ENCODE measurements at places on chromosomes 1 and 21. TPM values are rescaled to one million over a fixed set of nuclear protein-coding genes. Genes with fewer than 3 reads are reported as not detected.

DNA sequence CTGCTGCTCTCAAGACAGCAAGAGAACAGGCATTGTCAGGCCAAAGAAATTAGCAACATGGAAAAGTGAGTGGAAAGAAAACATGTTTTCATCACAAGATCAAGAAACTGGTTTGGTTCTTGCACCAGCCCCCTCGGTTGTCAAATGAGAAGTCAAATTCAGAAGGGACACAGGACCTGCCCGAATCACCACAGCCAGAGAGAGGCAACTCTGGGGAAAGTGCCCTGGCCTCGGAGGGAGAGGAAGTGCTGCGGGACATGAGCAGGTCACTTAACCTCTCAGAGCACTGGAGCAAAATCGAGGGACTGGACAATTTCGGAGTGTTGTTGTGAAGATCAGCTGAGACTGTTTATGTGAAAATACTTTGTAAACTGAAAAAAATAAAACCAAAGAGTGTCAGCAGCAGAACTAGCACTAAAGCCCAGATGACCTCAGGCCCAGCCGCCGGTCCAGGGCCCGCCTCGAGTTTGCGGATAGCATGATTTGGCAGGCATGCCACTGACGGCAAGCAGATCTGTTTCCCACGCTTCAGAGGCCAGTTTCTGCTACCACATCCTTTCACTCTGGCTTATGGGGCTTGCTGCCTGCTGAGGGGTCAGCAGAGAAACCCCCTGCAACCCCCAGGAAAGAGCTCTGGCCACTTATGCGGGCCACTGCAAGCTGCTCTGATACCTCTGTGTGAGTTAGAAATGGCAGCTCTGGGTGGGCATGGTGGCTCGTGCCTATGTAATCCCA lies 32.1 kb downstream of the CD247 start:
- DNase-seq, result no peak

- DNase-seq, result no peak
These were observed 61.6 kb downstream of the NFIA start for GRCh38 chr1:61143821-61144424.

- no peak for DNase-seq
These were observed 1.9 kb upstream of the DYRK1A start for GRCh38 chr21:37364722-37365121.

DNA sequence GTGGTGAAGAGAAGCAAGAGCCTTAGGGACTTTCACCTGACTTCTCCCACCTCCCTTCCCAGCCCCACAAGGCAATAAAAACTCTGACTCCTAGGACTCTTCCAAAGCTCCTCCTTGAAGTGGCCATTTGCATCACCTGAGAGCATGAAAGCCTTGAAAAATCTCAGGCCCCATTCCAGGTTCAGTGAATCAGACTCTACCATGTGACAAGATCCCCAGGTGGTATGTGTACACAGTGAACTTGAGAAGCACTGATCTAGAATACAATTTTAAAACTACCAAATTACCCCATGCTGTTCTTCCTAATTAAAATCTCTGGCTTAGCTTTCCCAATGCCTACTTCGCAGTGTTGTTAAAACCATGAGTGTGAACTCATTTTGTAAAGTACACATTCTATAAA lies 195.1 kb upstream of the SAMSN1 start:
- DNase-seq, result no peak

Gene GUCA2A
- not detected for total RNA-seq

DNA sequence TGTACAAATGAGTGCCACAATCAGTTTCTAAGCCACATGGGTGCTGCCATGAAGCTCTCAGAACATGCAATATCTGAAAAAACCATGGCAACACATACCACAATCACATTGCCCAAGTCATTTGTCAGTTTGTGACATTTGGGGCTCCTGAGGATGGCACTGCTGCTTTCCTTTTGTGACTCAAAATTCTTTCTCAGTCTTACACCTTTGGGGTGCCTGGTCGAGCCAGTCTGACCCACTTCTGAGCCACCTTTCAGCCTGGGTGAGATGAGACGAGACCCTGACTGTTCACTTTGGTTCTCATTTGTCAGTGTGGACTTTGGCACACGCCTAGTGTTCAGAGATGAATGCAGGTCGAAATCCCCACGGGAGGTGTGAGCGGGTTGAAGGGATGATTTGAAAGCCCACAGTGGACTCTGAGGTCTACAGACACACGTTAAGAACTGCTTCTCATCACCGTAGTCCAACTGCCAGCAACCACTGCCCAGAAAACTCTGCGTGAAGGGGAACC lies 8.0 kb downstream of the BATF3 start:
- DNase-seq, result no peak

- no peak for DNase-seq
These were observed 214.7 kb downstream of the ADGRL2 start for GRCh38 chr1:82015444-82015843.

Gene LCE1B
- not detected for total RNA-seq

Gene ITLN2
- not detected for total RNA-seq

Gene CLDN17
- total RNA-seq, result not detected

- DNase-seq, result no peak
These were observed 90.7 kb downstream of the RHOU start for GRCh38 chr1:228825840-228826484.

GRCh38 chr1:33255347-33256220 lies 708 bp upstream of the ZNF362 start:
- peak; percentile 81 for DNase-seq

Gene CA6
- not detected for total RNA-seq

GRCh38 chr1:218408942-218409341 lies 63.8 kb downstream of the TGFB2 start:
- DNase-seq, result no peak

DNA sequence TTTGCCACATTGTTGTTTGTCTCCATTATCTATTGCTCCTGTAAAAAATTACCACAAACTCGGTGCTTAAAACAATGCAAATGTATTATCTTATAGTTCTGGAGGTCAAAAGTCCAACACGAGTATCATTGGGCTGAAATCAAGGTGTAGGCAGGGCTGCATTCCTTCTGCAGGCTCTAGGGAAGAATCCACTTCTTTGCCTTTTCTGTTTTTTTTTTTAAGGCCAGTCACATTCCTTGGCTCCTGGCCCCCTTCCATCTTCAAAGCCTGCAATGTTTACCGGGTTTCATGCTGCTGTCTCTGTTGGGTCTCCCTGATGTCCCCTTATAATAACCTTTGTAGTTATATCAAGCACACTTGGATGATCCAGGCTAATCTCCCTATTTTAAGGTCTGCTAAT lies 212.7 kb downstream of the PTBP2 start:
- no peak for DNase-seq

Gene INSRR
- 0.40 TPM for total RNA-seq

- DNase-seq, result no peak
These were observed 46.8 kb downstream of the ADAMTS5 start for GRCh38 chr21:26920055-26920454.

- no peak for DNase-seq
These were observed 27.0 kb upstream of the PEX10 start for GRCh38 chr1:2439369-2439768.

- no peak for DNase-seq
These were observed 46.4 kb downstream of the COL6A1 start for GRCh38 chr21:46027851-46028493.

DNA sequence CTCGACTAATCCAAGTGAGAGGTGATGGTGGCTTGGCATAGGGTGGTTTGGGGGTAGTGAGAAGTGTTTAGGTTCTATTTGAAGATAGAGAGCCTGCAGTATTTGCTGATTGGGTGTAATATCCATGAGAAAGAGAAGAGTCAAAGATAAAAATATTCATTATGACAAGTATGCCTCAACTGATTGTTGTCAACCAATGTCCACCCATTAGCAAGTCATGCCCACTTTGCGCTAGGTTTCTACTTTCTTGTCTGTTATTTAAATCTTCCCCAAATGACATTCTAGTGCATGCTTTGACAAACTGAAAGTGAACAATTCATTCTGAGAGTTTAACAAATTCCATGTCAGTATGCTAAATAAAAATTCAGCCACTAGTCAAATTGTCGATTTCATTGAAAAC lies 3.8 kb upstream of the XCL1 start:
- DNase-seq, result no peak

Gene LCE1C
- not detected for total RNA-seq

- no peak for DNase-seq
These were observed 31.5 kb downstream of the PHC2 start for GRCh38 chr1:33399375-33399774.

Gene SYNC
- total RNA-seq, result 9.1 TPM

- DNase-seq, result no peak
These were observed 73.9 kb downstream of the KLHDC7A start for GRCh38 chr1:18554597-18554996.

GRCh38 chr1:920521-920920 lies 3.2 kb upstream of the SAMD11 start:
- DNase-seq, result no peak

DNA sequence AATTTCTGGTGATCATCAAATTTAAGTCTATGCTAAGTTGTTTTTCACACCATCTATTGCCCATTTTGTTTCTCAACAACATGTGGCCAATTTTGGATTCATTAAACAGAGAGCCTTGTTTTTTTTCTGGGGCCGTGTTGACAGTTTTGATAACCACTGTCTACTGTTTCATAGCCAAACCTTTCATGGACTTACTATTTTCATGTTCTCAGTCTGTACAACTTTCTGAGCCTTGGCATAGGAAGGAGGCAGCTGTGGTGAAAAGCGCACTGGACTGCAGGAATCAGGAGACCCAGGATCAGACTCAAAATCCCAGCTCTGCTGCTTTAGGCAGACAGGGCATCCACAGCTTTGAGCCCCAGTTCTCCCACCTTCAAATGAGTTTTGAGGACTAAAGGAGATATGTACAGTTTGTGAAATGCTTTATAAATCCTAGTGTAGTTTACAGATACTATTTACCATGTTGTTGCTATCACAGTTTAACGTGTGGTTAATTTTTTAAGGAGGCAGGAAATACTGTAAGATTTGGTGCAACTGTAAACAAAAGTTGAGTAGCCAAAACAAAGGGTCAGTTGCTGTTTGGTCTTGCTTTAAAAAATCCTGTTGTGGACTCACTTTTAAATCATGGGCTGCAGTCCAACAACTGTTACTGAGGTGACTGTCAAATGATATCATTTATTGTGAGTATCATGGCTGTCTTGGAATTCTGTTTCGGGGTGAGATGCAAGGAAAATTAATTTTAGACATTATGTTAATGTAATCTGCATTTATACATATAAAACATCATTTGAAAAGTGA lies 2.9 kb downstream of the MACO1 start:
- no peak for DNase-seq

Gene ZSWIM5
- 2.8 TPM for total RNA-seq

Gene PSMA5
- 44.8 TPM for total RNA-seq

GRCh38 chr1:20281801-20282200 lies 8.9 kb upstream of the VWA5B1 start:
- no peak for DNase-seq

GRCh38 chr1:107683683-107684082 lies 281.3 kb downstream of the VAV3 start:
- DNase-seq, result no peak

DNA sequence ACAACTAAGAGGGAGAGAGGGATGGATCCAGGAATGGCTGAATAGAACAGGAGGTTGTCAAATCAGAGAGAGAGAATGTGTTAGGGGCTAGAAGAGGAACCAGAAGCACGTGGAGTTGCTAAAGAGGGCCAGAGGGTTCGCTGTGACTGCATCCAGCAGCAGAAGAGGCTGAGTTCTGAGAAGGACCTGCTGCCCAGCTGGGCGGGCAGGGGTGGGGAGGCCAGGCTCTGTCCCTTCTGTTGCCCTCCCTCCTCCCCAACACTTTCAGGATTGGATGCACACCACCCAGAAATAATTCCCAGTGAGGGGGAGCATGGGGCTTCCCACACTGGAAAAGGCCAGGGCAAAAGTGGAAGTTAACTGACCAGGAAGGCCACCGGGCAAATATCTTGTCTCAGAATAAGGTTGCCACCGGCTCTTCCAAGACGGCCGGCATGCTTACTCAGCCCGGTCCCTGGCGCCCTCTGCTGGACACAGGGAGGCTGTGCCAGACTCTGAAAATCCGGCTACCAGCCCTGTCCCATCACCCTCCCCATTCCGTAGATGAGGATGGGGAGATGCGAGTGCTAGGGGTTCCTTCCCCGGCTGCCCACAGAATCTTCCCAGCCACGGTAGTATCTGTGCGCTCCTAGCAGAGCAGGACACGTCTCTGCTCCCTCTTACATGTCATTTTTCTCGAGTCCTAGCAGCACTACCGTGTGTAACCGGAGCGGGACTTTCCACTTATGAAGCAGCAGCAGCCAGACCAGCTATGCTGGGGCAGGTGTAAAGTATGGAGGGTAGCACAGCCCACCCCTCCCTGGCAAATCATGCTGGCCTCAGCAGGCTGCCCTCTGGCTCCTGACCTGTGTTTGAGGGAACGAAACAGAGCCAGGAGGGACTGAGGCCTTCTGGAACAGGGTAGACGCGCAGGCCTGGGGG lies 46.8 kb upstream of the A3GALT2 start:
- DNase-seq, result peak; percentile 95

Gene RSPH1
- 0.58 TPM for total RNA-seq

Gene PLPPR4
- 6.6 TPM for total RNA-seq

DNA sequence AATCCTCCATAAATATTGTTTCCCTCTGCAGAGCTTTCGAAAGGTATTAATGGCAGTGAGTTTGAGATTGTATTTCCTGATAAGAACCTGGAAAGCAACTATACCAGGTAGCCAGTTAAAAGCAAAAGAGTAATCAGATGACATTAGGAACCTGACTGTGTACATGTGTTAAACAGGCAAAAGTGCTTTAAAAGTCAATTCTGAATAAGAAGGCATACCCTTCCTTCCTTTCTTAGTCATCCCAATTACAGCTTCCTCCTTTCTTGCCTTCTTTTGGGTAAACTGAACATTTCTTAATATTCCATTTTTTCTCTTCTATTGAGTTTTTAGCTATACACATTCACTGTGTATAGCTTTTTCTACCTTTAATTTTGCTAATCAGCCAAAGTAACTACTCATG lies 144.7 kb downstream of the ZNF281 start:
- DNase-seq, result no peak

Gene MYOM3
- 0.62 TPM for total RNA-seq

Gene KCNJ15
- total RNA-seq, result 9.3 TPM

DNA sequence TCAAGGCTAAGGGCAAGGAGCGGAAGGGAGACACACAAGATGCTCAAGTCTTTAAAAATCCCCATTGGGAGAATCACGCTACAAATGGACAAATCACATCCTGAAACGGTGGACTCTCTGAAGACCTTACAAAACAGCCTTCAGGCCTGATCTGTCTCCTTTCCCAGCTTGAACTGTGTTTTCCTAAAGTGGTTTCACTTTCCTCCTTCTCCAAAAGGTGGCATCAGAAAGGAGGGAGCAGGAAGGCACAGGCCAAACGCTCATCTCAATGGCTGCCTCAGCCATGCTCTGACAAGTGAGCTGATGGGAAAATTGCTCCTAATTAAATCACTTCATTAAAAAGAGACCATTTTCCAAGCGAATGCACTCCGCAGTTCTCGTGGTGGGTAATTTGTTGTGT lies 47.7 kb downstream of the UTP25 start:
- DNase-seq, result no peak

- DNase-seq, result no peak
These were observed 32.4 kb downstream of the KCNN3 start for GRCh38 chr1:154837672-154838171.

GRCh38 chr1:216805953-216806352 lies 82.7 kb upstream of the ESRRG start:
- DNase-seq, result no peak

DNA sequence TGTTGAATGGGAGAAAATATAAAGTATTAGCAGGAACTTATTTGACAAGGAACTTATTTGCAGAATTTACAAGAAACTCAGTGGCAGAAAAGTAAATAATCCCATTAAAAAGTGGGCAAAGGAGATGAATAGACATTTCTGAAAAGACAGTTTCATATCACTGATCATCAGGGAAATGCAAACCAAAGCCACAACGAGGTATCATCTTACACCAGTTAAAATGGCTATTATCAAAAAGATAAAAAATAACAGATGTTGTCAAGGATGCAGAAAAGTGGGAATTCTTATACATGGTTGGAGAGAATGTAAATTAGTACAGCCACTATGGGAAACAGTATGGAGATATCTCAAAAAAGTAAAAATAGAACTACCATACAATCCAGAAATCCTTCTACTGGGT lies 61.0 kb downstream of the SYT14 start:
- DNase-seq, result no peak

All from sciatic nerve (tissue), 2 donors.